Effector memory CD4-positive, alpha-beta T cell (primary cell): ENCODE measurements at places on chromosomes 12 and 14.

GRCh38 chr14:48333221-48333920 lies 658.0 kb upstream of the MDGA2 start:
- DNase-seq: no peak

GRCh38 chr12:66960704-66961690 lies 282.1 kb upstream of the GRIP1 start:
- DNase-seq: no peak

DNA sequence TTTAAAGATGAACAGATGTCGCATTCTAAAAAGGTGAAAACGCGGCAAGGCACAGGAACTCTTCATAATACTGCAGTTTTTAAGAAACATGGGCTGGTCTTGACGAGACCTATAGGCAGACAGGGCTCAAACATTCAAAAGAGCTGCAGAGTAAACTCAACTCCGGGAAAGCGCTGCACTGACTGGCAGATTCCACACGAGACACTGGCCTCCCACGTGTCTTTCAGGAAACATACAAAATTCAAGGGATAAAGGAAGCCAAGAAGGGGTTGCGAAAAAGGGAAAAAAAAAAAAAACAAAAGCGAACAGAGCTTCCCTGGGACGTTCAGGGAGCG lies 614 bp upstream of the ARF6 start:
- peak; percentile 32 for DNase-seq

DNA sequence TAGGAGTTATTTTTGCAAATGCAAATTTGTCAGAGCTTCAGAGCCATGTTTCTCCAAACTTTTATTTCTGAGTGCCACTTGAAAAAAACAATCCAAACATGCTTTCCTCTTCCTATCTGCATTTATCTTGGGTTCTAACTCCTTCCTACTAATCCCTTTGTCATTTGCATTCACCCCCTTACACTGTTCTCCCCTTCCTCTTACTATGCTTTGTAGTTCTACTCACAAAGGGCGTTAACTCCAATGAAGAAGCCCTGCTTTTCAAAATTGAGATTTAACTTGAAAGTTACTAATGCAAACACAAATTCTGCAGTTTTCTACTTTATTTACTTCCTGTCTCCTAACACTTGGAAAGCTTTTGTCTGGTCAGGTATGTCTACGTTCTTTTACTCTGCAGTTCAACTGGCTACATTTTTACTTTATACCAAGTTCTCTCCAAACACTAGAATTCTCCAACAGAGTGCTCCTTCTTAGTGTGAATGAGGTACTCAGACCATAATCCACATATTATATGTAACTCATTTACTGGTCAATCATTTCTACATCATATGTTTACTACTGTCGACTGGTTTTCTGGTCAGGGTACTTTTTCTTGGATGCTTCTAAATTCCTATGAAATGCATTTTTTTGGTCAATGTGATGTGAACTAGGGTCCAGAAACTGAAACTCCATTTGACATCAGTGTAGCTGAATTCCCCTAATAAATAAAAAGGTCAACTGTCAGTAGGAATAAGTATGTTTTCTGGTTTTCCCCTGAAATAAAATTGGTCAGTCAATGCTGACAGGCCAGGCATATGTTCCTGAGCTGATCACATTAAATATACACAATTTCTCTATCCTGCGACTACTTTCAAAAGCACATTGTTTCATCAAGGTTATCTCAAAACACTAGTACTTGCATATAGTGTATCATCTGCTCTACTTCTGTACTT lies 51.2 kb upstream of the OR5AU1 start:
- no peak for DNase-seq

DNA sequence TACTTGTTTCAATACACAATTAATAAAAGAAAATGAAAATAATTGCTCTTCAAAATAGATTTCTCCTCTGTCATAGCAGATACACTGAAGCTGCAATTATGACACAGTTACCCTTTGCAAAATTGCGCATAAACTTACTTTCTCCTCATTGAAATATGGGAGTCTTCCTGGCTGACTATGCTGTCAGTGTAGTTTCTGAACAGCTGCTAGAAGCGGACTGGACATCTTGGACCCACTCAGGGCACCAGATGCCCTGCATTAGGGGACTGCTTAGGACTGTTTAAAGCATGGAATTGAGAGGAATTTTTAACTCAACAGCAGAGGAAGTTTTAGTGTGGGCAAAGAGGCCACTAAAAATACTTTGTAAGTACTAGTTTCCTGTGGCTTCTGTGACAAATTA lies 454.9 kb downstream of the ATP23 start:
- DNase-seq: no peak

DNA sequence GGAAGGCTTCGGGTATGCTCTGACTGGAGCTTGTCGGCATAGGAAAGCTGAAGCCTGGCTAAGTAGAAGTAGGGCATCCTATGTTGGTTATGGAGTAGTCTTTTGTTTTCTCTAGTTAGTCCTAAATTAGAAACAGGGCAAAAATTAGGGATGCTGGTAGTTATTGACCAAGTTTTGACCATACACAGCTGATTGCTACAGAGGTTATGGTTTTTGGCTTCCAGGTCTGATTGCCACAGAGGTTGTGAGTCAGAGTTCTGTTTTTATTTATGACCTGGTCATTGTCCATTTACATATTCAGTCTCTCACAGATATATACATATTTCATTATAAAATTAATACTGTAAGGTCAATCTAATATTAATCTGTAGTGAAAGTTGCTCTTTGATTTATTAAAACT lies 219.2 kb downstream of the FSCB start:
- DNase-seq: no peak

DNA sequence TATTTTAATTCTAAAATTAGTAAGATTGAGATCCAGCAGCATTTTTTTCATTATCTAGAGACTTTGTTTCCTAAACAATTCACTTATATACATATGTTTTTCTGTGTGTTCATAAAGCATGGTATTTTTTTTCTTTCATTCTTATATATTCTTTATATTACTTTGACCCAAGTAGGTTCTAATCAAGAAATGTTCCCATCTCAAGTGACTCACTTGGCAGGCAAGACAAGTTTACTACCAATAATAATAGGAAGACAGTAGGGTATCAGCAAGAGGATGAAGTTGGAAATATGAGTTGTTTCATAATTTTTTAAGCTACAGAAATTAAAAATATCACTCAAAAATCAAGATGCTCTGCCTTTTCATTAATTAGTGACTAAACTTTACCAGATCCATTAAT lies 613.4 kb upstream of the ATP2B1 start:
- DNase-seq: no peak

GRCh38 chr12:125228519-125229260 lies 163.5 kb downstream of the AACS start:
- no peak for DNase-seq

DNA sequence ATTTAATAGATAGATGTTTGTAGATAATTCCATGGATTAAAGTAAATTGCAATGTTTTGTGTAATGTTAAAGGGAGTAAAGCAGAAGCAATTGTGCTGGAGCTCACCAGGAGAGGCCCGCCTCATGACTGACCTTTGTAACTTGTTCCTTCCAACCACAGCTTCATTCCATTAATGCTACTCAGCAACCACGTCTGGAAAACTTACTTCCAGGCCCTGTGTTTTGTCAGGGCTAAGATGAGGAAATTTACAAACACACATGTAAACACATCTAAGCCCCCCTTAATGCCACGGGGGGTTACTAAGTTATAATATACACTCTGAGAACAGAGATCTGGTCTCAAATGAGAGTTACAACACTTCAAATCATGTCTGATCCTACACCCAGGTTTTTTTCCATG lies 12.4 kb downstream of the LUM start:
- no peak for DNase-seq

GRCh38 chr12:80617733-80618132 lies 89.7 kb upstream of the MYF6 start:
- no peak for DNase-seq
